ENCODE measurements at places on chromosomes 7 and 10. TPM values are rescaled to one million over a fixed set of nuclear protein-coding genes. Genes with fewer than 3 reads are reported as not detected.

NEBL gene
- total RNA-seq, result 1.8 TPM

CYP2C19 gene
- total RNA-seq, result 0.88 TPM

PAPOLB gene
- 0.38 TPM for total RNA-seq

TUBB8 gene
- not detected for total RNA-seq

OR2A7 gene
- 4.9 TPM for total RNA-seq

PTN gene
- 2.5 TPM for total RNA-seq

ARHGAP22 gene
- total RNA-seq, result 15.0 TPM

HMX3 gene
- total RNA-seq, result not detected

PURB gene
- total RNA-seq, result 22.4 TPM

CPEB3 gene
- 4.1 TPM for total RNA-seq

CDK1 gene
- 8.8 TPM for total RNA-seq
